ENCODE measurements at places on chromosomes 13 and 19.

DNA sequence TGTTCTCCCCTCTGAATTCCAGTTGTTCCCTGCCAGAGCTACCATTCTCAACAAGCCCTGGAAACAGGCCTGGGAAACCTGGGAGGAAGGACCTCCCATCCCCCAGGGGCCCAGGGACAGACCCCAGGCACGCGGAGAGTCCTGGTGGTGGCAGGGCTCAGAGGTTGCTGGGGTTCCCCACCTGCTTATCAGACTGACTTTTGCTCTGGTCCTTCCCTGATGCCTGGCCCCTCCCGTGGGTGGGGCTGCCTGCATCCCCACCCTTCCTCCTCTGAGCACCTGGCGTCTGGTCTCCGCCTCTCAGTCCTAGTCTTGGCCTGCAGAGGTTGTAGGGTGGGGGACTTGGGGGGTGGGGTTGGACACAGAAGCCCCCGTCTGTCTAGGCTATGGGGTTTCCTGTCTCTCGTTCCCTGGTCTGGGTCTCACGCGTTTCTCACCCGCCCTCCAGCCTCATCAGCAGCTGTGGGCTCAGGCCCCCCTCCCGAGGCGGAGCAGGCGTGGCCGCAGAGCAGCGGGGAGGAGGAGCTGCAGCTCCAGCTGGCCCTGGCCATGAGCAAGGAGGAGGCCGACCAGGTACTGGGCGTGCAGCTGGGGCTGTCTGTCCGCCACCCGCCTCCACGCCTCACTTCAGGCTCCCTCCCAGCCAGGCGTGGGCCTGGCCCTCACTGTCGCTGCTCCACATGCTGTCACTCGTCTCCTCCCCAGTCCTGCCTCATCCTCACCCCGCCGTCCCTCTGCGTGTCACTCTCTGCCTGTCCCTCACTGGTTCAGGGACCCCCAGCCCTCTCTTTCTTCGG lies 13.6 kb downstream of the EPN1 start:
- no peak for DNase-seq

- no peak for DNase-seq
Observed at GRCh38 chr13:21000647-21001046, 60.7 kb downstream of the LATS2 start.

GRCh38 chr13:48939728-48940127 lies 36.0 kb upstream of the FNDC3A start:
- no peak for DNase-seq

DNA sequence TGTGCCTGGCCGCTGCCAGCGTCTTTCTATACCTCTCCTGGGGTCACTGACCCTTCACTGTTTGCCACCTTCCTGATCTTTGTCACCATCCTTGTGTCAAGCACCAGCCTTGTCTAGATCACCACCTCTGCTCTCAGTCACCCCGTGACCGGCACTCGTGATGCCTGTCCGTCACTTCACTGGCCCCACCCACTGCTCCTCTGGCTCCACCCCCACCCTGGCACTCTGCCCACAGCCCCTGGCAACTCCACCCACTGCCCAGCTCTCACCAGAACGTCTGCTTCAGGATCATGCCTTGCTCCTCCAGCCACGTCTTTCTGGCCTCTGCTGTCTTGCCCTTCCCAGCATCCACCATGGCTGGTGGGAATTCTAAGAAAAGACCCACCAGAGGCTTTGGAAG lies 24.8 kb upstream of the PLA2G4C start:
- DNase-seq: no peak

- DNase-seq: no peak
Observed at GRCh38 chr13:110580800-110581199, 19.3 kb upstream of the RAB20 start.

DNA sequence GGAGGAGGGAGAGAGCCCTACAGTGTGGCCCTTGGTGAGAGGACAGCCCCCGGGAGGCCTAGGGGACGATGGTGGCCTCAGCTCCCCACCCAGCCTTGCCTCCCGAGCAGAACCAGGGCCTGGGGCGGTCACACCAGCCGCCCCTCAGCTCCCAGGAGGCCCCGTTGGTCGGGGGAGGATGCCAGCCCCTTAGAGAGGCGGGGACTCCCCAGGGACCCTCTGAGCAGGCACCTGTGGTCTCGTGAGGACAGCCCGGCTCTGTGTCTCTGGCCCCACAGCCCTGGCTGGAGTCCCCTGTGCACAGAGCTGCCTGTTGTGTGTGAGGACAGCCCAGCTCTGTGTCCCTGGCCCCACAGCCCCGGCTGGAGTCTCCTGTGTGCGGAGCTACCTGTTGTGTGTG lies 158.8 kb downstream of the KDM4B start:
- no peak for DNase-seq

- DNase-seq: no peak
Observed at GRCh38 chr13:41547251-41548000, 90.1 kb downstream of the RGCC start.

DNA sequence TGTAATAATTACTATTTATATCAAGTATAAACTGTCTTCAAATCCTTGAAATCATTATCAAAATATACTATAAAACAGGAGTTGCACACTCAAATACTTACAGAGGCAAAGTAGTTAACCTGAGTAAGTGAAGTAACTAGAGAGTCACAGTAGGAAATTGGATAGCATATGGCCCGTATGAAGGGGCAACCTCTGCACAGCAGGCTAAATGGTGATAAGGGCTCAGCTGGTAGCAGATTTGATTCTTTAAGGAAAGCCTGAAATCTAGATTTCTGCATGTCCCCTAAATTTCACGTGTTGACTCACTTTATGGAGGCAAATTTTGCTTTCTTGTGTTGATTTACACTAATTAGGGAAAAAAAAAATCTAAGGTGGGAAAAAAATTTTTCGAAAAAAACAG lies 46.4 kb downstream of the STOML3 start:
- no peak for DNase-seq

- DNase-seq: no peak
Observed at GRCh38 chr13:34006011-34006410, 188.1 kb downstream of the RFC3 start.

- no peak for DNase-seq
Observed at GRCh38 chr13:42076309-42076713, 27.9 kb downstream of the DGKH start.
